Dorsolateral prefrontal cortex (tissue), 122 donors: ENCODE measurements at places on chromosomes 1 and 21. TPM values are rescaled to one million over a fixed set of nuclear protein-coding genes. Genes with fewer than 3 reads are reported as not detected.
A peak's percentile ranks its signal among the peaks of the same experiment; 100 is the strongest.

PGLYRP4 gene
- not detected for total RNA-seq

- no peak for DNase-seq
These were observed 252.5 kb downstream of the SIPA1L2 start for GRCh38 chr1:232377494-232377770.

- DNase-seq, result no peak
These were observed 34.9 kb upstream of the ZNF362 start for GRCh38 chr1:33221385-33221758.

DNA sequence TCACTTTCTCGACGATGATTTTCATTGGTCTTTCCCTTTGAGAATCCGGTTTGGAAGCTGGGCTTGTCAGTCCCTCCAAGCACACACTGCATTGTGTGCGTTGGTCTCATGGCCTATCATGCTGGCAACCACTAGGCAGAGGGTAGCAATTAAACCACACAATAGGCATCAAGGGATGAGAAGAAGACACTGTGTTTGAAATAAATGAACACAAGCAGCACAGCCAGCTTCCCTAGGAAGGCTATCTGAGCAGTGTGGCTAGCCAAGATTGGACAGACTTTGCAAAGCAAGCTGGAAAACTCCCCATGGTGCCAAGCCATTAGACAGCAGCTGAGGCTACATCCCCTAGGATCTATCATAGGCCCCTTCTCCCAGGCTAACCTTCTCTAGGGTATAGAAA lies 288.7 kb downstream of the NUF2 start:
- no peak for DNase-seq

- DNase-seq, result no peak
These were observed 15.5 kb upstream of the FAM78B start for GRCh38 chr1:166182281-166182680.

DNA sequence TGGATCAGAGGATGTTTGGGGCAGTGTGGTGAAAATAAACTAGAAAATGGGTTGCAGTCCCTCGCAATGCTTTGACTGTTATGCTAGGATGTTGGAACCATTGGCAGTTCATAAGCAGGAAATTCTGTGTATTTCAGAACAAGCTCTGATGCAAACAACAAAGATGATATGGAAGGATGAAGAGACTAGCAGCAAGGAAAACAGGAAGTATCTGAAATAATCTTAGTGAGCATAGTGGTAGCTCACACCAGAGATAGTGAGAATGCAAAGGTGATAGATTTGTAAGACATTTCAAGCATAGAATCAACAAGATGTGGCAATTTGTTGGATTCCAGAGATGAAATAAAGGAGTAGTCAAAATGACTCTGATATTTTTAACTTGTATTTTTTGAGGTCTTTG lies 11.1 kb upstream of the RCC1 start:
- DNase-seq, result no peak

GRCh38 chr1:97297611-97298010 lies 576.0 kb downstream of the PTBP2 start:
- no peak for DNase-seq

- DNase-seq, result no peak
These were observed 25.4 kb downstream of the ADAMTS1 start for GRCh38 chr21:26819740-26820324.

DNA sequence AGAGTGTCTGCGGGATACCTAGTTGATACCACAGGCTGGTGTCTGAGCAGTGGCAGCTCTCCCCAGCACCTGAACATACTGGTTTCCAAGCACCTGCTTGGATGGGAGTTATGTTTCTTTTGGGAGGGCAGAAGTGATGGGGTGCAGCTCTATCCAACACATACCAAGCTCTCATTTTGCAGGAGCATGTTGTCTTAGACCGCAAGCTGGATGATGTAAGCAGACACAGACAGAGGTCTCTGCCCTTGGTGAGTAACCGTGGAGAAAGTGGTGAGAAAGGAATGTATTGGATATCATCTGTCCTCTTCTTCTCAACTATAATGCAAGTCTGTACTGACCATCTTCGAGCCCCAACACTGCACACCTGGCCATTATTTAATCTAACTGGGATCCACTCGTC lies 37.4 kb downstream of the ZNF496 start:
- no peak for DNase-seq

- DNase-seq, result no peak
These were observed 86.7 kb upstream of the CLDN14 start for GRCh38 chr21:36566644-36567043.

GRCh38 chr1:59815892-59816291 lies 1.1 kb downstream of the HOOK1 start:
- no peak for DNase-seq

GRCh38 chr1:46474570-46474969 lies 15.1 kb upstream of the DMBX1 start:
- no peak for DNase-seq

RBP7 gene
- 6.3 TPM for total RNA-seq

ATAD3B gene
- total RNA-seq, result 15.0 TPM

CNIH3 gene
- total RNA-seq, result 26.5 TPM

MYOM3 gene
- total RNA-seq, result 0.18 TPM

DNA sequence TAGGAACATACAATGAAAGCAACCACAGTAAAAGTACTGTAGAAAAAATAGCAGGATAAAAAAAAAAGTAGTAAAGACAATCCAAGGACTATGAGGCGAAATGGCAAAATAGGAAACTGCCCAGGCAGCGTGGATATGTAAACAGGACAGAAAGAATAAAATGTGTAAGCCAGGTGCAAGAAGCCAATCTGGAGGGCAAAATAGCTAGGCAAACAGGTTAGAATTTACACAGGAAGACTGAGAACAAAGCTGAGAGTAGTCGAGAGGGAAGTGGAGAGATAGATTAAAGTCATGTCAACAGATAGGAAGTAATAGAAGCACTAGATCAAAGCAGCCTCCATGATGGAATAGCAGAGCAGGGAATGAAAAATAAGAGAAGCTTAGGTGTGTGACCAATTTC lies 124.2 kb upstream of the B3GALT2 start:
- DNase-seq, result no peak

GRCh38 chr1:33635336-33636012 lies 163.0 kb downstream of the ZSCAN20 start:
- DNase-seq, result no peak

DNA sequence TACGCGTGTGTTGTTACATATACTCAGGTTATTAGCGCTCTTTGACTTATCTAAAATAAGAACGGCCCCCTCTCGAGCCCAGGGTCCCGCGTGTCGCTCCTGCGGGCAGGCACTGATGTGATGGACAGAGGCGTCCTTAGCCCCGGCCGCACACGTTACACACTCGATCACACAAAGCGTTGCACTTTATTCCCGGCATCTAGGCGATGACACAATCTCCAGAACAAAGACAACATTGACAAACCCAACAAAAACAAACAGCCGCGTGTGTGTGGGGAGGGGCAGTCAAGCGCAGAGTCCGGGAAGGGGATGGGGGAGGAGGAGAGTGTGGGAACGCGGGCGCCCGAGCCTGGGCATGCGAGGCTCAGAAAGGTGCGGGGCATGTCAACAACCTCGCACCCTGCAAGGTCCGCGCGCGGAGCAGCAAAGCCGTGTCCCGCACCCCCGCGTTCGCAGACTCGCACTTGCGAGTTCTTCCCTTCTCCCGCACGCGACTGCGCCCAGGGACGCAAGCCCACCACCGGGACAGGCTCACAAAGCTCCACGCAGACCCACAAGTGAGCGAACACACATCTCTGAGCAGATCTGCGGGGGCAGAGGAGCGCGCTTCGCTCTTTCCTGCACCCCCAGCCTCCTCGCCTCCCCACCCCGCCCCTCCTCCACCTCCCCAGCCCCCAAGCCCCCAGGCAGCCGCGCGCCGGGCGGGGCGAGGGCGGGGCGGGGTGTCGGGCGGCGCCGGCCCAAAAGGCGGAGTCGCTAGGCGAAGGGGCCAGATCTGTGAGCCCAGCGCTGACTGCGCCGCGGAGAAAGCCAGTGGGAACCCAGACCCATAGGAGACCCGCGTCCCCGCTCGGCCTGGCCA lies at the start of gene EFNA1:
Gene EFNA1, plus strand, starts transcription at position 772 of the 862 bp plus-strand sequence. CDS start 102 bp downstream, outside the sequence.
- peak; percentile 78 for DNase-seq

FAM78B gene
- 19.4 TPM for total RNA-seq

DNA sequence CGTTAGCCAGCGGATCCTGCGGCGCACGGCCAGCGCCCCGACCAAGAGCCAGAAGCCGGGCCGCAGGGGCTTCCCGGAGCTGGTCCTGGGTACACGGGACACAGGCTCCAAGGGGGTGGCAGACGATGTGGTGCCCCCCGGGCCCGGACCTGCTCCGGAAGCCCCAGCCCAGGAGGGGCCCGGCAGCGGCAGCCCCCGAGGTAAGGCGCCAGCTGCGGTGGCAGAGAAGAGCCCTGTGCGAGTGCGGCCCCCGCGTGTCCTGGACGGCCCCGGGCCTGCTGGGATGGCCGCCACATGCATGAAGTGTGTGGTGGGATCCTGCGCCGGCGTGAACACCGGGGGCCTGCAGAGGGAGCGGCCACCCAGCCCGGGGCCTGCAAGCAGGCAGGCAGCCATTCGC lies 24.2 kb downstream of the PANK4 start:
- no peak for DNase-seq

GRCh38 chr1:42454403-42454802 lies 1.4 kb downstream of the ZMYND12 start:
- no peak for DNase-seq
